AG04449 (cell line): ENCODE measurements at places on chromosomes 5 and 9.

GRCh38 chr5:145825751-145826180, 9.4 kb downstream of the PRELID2 start:
- DNase-seq = no peak

DNA sequence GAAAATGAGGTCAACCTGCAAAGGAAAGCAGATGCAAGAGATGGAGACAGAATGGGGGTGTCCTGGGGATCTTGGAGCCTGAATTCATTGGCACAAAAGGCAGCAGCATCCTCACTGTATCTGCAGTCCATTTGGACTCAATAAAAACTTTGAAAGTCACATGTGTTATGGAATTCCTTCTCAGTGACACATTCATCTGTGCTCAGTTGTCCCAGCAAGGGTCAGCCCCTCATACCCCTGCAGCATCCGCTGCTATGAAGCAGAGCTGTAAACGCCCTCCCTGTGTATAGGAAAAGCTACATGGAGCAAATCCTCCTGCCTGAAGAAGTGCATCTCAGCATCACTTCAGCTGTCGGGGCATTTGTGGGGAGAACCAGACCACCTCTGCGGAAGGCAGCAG, 14.5 kb upstream of the RARS1 start:
- DNase-seq = no peak

GRCh38 chr9:32161209-32161608, 223.2 kb upstream of the ACO1 start:
- DNase-seq = no peak

DNA sequence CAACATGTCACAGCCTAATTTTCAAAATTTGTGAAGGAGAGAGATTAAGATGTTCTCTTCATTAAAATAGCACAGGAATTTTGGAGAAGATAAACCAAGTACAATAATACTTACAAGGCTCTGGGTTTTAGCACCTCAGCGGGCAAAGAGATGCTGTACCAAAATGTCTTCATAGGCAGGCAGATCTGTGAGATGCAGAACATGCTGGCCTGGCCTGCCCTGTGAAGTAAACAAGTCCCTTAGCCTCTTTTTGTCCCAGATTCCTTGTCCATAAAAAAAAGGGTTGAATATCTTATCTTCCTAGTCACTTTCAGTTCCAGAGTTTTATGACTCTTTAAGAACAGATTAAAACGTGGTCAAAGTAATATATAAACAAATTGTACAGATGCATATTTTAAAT, 53.0 kb upstream of the C6 start:
- DNase-seq = no peak

DNA sequence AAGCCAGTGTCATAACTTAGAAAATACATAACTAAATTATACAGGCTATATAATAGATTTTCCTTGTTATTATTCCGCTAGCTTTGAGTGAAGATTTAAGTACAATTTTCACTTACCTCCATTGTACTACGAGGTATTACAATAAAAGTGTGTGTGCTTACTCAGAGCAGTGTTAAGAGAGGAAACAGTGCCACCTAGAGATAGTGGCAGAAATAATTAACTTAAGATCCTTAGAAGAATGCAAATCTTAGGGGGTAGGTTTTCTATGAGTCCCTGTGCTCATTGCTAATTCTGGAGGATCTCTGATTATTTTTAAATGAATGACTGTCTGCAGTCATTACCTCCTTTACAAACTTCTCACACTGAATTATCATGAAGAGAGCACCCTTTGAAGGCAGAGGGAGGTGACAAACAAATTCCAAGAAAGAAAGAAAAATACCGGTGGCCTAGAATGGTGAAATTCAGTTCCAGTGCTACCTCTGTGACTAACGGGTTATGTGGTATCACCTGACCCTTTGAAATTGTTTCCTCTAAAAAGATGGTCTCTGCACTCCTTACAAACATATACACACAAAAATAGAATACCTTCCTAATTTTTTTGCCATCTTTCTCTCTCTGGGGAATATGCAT, 379.8 kb downstream of the TRIM36 start:
- peak; percentile 3 for DNase-seq

GRCh38 chr9:21205204-21205603, 1.7 kb downstream of the IFNA10 start:
- no peak for DNase-seq

DNA sequence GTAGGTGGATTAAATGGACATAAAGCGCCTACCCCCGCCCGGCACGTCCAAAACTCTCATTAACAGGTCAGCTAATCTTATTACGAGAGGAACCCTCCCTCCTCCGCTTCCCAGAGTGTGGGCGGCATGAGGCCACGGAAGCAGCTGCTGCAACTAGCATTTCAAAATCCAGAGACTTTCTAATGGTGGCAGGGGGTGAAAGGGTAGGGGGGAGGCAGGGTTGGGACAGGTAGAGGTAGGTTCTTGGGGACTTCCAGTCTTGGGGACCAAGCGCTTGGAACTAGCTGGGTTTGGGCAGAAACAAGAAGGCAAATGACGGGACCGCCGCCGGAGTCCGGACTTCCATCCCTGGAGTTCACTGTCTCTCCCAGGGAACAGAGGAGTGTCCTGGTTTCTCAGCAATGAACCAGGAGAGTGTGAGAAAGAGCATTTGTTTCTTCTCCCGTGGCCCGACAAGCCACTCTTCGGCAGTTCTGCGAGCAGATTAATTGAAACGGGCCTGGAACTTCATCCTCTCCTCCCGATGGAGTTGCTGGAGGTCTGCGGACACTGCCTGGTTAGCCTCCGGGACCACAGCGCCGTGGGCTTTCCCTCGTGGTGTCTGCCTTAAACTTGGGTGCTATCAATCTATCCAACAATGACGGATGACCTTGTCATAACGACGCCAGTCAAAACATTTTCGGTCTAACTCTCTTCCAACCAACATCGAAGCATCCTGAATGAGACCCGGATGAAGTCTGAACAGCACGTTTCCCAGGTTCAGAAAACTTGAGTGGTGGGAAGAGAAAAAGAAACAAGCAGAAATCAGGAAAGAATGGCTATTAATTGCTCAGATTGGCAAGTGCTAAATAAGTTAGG, 1.6 kb upstream of the PRDM6 start:
- no peak for DNase-seq

DNA sequence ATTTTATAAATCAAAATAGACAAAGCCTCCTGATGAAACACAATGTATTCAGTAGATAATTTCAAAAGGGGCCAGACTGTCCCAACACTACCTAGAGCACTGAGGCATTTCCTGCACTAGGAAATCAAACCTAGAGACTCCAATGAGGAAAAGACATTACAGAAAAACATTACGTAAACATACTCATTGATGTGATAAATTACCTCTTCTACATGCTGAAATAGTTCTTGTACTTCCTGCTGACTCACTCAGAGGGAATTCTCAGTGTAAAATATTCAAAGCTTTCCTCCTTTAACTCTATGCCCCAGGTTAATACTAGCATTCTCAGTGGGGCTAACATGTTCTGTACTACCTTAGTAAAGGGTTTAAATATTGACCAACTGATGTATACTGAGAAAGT, 178.0 kb downstream of the ESM1 start:
- no peak for DNase-seq

DNA sequence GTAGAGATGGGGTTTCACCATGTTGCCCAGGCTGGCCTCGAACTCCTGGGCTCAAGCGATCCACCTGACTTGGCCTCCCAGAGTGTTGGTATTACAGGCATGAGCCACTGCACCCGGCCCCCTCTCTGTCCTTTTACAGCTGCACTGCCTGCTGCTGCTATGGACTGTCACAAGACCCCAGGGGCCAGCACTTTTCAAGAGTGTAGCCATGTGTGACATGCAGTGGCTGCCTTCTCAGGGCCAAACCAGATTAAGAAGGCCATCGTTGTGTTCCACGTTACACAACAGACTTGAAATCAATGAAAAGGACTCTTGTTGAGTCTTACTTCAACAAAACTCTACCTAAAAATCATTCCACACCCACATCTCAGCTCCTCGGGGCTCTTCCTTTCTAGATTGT, 78.9 kb upstream of the ICE1 start:
- DNase-seq = no peak
